ENCODE measurements at places on chromosomes 2 and 18.

GRCh38 chr2:58006952-58007284 lies 39.7 kb upstream of the VRK2 start:
- DNase-seq: no peak

DNA sequence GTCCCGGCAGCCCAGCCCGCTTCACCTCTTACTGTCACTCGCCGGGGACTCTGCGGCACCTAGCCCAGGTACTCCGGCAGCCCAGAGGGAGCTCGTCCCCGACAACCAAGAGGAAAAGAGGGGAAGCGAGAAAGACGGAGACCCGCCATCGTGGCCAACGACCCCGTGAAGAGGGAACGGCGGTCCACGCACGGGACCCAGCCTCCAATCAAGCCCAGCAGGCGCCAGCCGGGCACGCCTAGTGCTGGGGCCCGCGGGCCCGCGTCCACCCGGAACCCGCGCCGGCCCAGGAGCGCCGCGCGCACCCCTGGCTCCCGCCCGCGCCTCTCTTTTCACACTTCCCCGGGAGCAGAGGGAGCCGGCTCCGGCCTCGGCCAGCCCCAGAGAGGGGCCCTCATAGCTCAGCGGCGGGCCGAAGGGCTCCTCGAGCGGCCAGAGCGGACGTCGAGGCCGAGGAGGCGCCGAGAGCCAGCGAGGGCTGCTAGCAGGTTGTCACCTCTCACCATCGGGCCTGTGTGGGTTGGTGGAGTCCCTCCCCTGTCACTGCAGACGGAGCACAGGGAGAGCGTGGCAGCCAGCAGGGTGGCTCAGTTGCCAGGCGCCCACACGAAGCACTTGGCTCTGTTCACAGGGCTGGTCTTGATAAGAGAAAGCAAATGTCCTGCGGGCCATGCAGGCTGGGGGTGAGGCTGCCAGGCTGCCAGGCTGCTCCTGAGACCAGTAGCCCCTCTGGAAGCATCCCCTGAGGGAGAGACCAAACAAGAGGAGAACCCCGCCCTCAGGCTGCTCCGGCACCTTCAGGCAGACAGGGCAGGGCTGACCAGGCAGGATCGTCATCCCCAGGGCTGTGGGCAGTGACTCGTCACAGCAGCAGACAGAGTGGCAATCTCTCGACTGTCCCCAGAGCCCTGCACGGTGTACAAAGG lies 36.9 kb upstream of the KLF11 start:
- peak; percentile 31 for DNase-seq

- DNase-seq: no peak
Measured at GRCh38 chr2:74025971-74026612, 41.4 kb downstream of the TET3 start.

GRCh38 chr2:111042772-111043771 lies 77.6 kb upstream of the BCL2L11 start:
- DNase-seq: no peak

DNA sequence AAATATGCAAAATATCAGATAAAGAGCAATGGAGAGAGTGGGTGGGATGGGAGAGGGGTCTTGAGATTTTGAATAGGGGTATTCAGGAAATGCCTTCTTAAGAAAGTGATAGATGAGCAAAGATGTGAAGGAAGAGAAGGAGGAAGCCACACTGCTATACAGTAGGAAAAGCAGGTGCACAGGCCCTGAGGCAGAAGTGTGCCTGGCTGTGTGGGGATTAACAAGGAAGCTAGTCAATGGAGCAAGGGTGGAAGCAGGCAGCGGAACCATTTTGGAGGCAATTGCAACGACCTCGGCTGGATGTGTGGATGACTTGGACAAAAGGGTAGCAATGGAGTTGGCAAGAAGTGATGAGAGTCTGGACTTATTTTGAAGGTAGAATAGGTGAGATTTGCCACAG lies 11.0 kb upstream of the CNGA3 start:
- DNase-seq: no peak

DNA sequence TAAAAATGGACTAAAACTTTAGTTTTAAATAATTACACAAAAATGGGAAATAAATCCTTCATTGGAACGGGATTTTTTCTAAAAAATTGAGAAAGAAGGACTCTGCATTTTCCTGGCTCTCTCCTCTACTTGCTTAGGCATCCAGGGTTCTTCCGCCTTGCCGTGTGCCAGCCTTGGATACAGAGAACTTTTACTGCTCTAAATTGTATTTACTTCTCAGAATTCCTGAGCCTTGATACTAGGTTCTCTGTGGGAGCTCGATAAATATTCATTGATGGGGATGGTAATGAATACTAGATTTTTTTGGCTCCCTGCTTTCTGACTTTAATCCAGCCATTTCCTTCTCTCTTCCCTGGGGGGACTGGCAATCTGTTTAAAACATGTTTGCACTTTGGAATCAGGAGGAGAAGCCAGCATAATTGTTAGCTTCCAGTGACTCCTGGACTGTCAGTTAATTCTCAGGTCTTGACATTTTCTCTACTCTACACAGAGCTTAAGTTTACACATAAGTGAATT lies 746.1 kb upstream of the LRRTM1 start:
- DNase-seq: no peak

DNA sequence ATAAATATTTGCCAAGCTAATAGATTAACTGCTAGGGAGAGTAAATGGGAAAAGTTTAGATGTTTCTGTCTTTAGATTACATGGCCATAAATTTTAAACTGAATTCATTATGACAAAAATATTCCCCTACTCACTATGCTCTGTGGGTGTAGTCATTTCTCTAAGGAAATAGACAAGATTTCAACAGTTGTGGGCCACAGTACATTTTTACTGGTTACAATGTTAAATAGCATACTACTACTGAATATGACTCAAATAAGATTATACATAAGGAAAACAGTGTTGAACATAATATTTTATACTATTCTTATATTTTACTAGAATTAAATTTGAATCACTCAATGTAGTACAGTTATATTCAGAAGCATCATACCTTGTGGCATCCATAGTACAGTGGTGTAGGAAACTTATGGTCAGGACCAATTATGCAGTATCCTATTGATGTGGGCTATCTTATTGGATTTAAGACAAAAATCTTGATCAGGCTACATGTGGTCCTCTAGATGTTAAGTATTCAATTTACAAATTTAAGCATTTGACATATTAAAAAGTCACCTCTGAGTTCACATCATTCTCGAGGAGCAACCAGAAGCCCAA lies 33.0 kb downstream of the RPRD1A start:
- no peak for DNase-seq

DNA sequence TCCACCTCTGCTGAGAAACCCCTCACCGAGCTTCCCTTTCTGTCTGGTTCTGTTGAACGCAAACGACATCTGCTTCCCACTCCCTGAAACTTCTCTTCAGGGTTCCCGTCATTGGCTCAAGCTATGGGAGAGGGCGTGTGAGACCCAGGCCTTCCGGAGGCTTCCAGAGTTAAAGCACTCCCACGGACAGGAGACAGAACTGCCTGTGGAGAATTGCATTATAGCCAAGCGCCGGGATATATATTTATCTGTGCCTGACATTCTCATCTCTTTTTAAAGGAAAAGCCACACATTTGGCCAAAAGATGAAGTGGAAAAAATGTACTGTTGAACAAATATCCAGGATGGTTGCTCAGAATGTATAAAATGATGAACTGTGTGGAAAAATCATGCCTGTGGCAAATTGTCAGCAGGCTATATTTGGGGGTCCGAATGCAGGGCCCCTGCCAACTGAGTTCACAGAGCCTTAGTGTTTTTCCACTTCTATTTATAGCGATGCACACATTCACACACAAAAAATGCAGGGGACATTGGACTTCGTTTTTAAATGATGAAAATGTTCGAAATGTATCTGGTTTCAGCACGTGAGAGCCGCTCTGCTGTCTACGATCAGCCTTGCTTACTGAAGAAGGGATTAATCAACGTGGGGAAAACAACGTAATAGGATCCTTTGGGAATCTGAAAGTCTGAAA lies 59.5 kb downstream of the E2F6 start:
- no peak for DNase-seq

- no peak for DNase-seq
Measured at GRCh38 chr2:144032566-144032965, 487.4 kb downstream of the ZEB2 start.

DNA sequence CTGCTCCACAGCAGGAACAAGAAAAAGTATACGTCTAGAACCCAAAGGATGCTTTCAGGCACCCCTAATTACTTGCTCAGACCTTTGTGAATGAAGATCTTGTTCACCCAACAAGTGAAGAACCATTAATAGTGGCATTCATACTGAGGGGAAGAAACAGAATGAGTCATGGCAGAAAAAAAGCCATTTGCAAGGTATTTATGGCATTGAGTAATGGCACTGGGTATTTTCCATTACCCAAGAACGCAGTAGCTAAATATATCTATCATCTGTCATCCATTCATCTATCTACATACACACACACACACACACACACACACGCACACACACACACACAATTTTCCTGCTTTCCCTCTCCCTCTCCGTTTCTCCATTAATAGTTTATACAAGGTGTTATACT lies 56.4 kb upstream of the XIRP2 start:
- no peak for DNase-seq

DNA sequence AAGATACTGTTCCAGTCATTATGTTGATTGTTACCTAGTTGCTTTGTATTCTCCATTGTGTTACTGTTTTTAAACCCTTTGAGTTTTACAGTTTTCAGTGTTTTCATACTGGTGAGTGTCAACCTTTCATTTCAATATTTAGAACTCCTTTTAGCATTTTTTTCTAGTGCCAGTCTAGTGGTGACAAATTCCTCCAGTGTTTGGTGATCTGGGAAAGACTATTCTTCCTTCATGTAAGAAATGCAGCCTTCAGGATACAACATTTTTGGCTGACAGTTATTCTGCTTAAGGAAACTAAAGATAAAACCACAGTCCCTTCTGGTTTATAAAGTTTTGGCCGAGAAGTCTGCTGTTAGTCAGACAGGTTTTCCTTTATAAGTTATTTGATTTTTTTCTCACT lies 143.8 kb downstream of the ETAA1 start:
- no peak for DNase-seq

DNA sequence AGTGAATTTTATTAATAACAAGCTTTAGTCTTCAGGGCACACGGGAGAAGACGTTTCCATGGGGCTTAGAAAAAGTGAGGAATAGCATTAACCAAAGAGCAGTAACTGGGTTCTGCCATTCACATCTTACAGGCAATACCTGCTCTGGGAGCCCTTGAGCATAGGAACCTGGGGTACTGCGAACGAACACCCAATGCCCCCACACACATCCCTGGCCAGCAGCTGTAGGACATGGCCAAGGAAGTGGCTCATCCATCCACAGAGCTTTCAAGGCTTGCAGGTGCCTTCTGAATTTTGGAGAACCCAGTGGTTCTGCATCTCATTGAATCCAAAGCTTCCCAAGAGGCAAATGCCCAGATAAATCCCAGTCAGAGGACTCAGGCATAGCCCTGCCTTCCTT lies 152.2 kb downstream of the MYT1L start:
- DNase-seq: no peak

DNA sequence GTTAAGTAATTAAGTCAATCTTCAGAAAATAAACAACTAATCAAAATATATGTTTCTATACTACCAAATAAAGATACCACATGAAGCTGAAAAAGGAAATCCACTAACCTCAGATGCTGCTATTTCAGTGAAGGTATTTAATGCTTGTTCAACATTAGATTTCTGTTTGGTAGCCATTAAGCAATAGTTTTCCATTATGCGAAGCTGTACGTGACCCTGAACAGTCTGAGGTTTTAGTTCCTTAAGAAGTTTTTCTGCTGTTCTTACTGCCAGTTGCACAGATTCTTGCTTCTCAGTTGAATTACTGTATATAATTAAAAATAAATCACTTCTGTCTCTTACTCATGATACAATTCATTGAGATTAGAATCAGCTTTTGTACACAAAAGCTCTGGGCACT lies 65.4 kb downstream of the TTC21B start:
- no peak for DNase-seq

DNA sequence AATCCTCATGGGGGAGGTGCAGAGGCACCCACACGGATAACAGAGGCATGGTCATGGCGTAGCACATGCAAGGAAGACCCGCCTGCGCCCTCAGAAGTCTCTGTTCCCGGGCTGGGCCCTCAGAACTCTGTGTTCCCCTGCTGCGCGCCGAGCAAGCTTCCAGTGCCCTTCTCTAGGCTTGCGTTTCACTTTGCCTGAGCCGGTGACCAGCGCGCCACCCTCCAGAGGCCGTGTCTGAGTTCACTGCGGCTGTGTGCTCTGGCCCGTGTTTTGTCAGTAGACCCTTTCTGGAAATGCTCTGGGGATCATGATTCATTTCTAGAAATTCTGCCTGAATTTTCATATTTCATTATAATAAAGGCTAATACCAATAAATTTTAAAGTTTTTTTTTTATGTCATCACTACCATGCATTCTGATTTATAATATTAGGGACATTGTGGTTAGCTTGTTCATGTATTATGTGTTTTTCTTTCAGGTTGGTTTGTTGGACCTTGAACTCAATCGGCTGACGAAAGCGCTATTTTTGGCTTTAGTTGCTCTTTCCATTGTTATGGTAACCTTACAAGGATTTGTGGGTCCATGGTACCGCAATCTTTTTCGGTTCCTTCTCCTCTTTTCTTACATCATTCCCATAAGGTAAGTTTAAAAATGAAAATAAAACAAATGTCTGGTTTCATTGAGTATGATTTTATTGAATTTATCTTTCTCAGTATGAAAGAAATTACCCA lies 142.7 kb upstream of the NFATC1 start:
- DNase-seq: no peak

DNA sequence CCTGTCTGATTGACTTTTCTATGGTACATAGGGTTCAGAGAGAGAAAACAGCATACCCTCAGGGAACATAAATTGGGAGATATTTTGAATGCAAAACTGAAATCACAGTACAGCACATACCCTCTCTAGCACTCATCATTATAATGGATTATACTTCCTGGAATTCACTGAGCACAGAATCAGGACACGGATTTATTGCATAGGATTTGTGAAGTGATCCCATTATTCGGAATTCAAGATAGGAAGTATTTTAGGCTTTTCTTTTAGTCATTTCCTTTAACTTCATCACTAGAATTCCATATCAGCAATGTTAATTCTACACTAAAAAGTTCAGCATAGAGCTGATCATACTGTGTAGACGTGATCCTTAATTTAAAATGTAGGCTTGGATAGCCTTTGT lies 407.0 kb downstream of the PID1 start:
- DNase-seq: no peak

GRCh38 chr2:18940184-18940583 lies 350.8 kb upstream of the NT5C1B start:
- DNase-seq: no peak

DNA sequence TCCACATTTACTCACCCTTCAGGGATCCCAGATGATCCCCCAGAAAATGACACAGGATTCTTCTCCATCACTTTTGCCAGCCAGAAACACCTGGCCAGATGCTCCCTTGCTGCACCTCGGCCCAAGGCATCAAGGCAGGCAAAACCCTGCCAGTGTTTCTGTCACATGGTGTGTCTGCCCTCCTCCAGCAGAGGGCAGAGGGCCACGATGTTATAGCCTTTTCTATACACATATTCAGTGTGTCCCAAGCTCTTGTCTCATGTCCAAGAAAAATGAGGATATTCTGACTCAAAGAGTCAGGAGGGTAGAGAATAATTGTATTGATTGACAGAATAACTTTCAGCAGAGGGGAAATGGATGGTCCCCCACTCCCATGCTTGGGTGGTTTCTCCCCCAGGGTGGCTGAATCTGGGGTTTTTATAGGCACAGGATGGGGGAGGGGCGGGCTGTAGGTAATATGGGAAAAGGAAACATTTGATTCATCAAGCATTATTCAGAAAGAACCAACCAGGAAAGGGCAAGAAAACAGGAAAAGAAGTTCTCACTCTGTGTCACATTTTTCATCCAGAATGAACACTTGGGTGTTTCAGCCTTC lies 933.9 kb downstream of the TRIB2 start:
- no peak for DNase-seq
